ENCODE measurements at places on chromosomes 11 and 22.

- DNase-seq = peak; percentile 81
These were observed 6.4 kb upstream of the GTSE1 start for GRCh38 chr22:46290121-46290842.

GRCh38 chr11:8102965-8103364 lies 22.0 kb downstream of the TUB start:
- DNase-seq = no peak

DNA sequence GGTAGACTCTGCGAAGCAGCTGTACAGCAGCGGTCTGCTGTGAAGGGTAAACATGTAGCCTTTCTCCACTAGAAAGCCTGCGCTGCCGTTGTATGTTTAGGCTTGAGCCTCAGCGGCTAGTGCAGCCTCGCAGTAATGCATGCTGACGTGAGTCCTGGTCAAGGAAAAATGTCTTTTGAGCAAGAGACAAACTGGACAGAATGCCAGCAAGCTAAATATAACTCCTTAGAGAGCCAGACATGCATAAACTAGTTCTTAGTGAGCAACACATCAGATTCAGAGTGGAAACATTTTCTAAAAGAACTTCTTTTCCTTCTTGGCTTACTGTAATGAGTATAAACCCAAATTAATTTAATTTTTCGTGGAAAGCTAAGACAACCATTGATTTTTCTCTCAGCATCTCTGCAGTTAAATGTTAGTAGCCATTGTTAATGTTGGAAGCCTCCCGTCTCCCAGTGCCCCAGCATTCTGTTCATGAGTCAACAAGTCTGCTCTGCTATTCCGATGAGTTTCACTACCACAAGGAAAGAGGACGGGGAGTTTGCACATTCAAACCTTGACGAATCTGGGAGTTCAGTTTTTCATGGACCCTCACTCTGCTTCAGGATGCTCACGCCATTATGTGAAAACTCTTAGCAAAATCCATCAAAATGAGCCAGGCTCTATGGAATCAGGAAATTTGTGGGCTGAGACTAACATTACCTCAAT lies 51.4 kb downstream of the JAM3 start:
- DNase-seq = peak; percentile 92

- peak; percentile 87 for DNase-seq
These were observed 9.0 kb downstream of the TUBA8 start for GRCh38 chr22:18119409-18120110.

All from myocyte (in vitro differentiated cells).